ENCODE measurements at places on chromosomes 11 and 22.

DNA sequence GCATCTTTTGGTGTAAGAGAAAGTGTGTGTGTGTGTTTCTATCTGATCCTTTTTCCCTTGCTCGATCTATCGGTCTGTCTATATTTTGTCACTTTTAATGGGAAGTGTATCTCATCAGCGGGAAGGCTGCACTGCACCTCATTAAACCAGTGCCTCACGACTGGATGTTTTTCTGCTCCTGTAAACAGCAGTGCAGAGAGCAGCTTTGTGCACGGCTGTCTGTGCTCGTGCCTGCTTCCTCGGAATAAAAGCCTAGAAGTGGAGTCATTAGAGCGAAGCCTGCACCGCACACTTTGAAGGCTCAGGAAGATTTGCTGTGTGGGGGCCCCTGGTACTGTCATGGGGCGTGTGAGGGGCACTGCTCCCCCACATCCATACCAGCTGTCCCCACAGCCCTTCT lies 27.0 kb upstream of the PARVG start:
- DNase-seq, result no peak

DNA sequence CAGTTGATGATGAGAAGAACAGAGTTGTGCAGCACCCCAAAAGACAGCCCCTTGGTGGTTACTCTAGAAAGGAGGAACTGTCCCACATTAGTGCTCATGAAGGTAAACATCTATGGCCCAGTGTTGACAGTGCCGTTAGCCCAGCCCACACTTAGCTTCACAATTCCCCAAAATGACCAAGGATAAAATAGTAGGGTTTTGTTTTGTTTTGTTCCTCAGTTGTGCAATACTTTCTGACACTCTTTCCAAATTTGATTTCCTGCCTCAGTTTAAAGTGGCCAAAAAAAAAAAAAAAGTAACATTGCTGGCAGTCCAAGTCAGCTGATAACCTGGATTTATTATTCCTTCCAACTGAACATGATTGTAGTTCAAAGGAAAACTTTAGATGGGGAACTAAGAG lies 269.4 kb downstream of the TMEM135 start:
- DNase-seq, result no peak

- DNase-seq, result no peak
Measured at GRCh38 chr11:19453651-19454257, 213.0 kb upstream of the E2F8 start.

DNA sequence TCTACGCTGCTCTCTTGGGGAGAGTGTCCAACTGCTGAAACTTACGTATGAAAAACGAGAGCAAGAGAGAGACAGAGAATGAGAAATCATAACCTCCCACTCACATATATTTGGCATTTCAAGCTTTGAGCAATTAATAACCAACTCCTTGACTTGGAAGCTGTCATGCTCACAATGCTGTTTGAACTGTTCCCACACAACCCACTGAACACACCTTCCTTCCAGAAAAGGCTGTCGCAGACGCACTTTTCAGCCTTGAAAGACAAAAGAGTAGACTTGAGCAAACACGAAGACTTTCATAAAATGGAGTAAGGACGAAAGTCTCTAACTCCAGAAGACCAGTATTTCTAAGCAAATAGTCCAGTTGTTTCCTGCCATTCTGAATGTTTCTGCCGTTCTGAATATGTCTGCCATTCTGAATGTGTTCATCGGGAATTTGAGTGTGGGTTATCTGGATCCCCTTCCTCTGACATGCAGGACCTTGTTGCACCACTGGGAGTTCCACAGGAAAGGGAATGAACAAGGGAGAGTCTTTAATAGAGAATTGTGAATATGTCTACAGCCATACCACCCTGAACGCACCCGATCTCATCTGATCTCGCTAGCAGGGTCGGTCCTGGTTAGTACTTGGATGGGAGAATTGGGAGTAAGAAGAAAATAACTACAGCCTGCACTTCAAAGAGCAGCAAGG lies 86.2 kb upstream of the BARX2 start:
- no peak for DNase-seq

DNA sequence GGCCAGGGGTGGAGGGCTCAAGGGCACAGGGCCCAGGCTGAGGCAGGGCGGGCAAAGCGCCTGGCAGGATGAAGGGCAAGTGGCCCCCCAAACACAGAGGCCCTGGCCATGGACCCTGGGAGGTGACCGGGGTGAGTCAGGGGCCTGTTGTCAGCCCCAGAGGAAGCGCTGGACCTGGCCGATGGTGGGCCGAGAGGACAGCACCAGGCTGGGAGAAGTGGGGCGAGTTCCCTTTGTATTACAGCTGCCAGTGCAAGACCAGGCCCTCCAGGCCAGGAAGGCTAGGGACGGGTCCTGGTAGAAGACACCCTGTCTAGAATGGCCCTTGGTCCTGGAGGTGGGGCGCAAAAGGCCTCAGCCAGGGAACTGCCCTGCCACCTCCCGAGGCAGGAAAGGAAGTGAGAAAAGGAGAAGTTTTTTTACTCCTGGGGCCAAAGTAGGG lies 12.8 kb downstream of the CXCR5 start:
- DNase-seq, result no peak

DNA sequence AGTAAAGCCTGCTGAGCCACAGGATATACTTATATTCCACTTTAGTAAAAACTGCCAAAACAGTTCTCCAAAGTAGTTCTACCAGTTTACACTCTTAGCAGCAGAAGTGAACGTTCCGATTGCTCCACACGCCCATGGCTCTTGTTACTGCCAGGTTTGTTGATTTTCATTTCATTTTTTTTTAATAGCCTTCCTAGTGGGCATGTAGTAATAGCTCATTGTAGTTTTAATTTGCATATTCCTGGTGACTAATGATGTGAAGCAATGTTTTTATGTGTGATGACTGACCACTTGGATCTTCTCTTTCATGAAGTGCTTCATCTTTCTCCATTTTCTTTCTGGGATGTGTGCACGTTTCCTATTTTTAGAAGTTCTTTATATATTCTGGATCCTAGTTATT lies 4.8 kb upstream of the C11orf97 start:
- DNase-seq, result no peak

- DNase-seq, result no peak
Measured at GRCh38 chr22:26763633-26764361, 106.4 kb downstream of the MIAT start.

DNA sequence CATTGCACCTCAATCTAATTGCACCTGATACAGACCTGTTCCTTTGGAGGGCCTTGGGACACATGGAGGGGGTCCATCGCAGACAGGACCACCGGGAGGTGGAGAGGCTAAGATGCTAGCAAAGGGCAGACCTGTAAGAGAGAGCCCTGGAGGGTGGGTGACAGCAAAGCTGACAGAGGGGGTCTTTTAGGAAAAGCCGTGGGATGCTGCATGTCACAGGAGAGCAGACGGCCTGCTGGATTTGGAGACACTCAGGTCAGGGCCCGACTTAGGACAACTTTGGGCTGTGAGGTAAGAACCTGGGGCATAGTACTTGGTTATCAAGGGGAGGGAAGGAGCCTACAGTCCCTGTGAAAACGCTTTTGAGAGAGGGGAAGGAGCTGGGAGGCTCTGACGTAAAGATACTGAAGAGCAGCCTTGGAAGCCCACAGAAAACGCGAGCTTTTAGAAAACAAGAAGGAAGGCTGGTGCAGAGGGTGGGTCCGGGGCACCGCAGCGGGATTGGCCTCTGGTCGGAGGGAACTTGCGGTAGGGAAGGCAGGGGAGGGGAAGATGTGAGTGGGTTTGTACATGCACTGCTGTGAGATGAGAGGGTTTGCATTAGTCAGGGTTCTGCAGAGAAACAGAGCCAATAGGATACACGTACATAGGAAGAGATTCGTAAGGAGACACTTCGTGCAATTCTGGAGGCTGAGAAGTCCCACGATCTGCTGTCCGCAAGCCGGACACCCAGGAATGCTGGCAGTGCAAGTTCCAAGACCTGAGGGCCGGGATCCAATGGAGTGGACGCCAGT lies 868.5 kb downstream of the TBC1D22A start:
- no peak for DNase-seq

DNA sequence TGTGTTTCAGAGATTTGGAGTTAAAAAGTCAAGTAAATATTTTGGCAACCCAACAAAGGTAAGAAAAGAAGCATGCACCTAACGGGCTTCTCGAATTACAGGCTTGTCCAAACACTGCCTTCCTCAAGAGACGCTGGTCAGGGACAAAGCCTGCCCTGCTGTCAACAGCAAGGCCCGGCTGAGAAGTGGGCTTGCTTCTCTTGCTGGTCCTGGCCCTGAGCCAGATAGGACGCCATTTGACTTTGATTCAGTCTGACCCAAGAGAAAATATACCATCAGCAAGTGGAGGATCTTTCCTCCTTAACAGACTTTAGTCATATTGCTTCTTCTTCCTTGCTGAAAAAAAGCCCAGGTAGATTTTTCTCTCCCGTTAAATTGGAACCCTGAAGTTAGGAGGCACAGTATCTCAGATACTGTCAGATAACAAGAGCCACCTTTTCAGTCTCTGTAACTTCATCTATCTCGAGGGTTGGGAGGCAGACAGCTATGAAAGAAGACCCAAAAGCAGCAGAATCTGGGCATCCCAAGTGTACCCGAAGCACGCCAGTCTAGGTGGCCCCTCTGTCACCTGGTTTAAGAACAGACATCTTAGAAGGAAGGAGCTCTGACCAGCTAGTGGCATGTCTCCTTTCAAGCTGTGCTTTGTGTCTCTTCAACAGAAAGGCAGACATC lies 57.5 kb downstream of the C22orf31 start:
- no peak for DNase-seq

DNA sequence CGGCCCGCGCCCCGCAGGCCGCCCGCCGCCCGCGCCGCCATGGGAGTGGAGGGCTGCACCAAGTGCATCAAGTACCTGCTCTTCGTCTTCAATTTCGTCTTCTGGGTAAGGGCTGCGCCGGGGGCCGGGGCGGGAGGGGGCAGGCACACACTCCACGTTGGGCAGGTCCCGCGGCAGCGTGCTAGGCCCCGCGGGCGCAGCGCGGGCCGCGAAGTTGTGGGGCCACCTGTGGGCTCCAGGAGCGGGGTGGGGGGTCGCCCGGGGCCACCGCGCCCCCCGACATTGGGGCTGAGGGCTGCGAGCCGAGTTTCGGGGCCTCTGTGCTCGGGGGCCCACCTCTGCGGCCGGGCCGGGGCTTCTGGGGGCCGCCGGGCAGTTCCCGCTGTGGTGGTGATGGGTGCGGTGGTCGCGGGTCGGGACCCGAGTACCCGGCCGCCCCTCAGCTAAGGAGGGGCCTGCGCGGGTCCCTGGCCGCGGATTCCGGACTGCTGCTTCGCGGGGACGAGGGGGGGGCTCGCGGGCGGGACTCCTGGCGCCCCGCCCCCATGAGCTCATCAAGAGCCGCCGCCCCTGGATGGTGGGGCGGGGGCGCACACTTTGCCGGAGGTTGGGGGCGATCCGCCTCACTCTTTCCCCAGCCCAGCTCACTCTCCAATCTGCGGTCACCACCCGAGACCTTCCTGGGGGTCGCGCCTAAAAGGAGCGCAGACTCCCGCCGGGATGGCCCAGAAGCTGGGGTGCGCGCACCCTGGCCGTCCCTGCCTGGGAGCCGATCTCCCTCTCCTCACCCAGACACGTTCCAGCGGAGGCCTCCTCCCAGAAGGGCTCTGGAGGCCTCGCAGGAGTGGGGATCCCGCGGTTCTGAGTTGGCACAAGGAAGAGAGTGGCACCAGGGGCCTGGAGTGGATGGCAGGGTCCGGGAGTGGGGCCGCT lies 667 bp downstream of the CD81 start:
- peak; percentile 37 for DNase-seq

- DNase-seq, result no peak
Measured at GRCh38 chr11:71281831-71282230, 29.5 kb upstream of the SHANK2 start.
